ENCODE measurements at places on chromosomes 16 and 17.

GRCh38 chr17:2337544-2338314 lies 428 bp downstream of the SGSM2 start:
- DNase-seq: no peak

DNA sequence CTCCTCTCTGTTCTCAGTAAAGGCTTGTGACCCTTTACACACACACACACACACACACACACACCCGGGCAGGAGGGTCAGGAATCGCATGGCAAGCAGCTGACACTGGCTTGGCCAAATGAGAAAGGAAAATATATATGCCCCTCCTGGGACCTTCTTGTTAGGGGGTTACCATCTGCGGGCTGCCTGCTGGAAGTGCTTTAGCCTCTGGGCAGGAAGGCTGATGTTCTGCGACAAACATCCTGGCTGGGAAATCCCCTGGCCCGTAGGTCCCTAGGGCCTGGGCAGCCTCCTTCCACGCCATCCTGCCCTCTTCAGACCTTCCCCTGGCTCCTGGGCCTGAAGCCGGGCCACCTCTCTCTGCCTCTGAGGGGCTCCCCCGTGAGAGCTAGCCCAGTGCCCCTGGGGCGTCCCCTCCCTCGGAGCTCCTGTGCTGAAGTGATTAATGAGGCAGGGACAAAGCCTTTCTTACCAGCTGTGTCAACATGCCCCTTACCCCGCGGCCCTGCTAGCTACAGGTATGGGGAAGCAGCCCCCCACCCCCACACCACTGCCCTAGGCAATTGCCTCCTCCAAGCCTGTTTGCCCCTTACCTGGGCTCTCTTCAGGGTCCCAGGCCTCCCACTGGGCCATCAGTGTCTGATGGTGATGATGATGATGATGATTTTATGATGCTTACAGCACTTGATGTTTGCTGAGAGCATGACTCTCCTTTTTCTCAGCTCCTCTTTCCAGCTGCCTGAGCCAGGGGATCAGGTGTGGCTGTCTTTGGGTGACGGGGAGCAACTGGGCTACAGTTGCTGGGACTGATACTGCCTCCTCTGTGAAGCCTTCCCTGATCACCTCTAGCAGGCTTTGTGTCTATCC lies 32.8 kb upstream of the ETV4 start:
- DNase-seq: no peak

- no peak for DNase-seq
Observed at GRCh38 chr17:55448681-55449080, 27.0 kb upstream of the MMD start.

- no peak for DNase-seq
Observed at GRCh38 chr17:48335146-48335784, 94.7 kb downstream of the SKAP1 start.

GRCh38 chr16:79691007-79691406 lies 90.5 kb upstream of the MAF start:
- DNase-seq: no peak

DNA sequence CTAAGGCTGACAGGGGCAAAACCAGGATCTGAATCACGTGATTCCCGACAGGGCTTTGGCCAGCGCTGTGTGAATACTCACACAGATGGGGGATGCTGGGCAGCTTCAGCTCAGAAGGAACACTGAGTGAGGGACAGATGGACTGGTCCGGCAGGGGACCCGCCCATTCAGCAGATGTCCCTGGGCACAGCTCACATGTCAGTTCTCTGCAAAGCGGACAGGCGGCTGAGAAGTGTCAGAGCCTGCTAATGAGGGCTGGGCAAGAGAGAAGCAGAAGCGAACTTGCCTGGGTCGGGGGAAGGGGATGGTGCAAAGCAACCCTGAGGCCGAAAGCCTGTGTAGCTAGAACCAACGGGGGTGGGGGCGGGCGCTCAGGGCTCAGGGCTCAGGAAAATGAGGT lies 11.9 kb upstream of the GLIS2 start:
- DNase-seq: no peak

DNA sequence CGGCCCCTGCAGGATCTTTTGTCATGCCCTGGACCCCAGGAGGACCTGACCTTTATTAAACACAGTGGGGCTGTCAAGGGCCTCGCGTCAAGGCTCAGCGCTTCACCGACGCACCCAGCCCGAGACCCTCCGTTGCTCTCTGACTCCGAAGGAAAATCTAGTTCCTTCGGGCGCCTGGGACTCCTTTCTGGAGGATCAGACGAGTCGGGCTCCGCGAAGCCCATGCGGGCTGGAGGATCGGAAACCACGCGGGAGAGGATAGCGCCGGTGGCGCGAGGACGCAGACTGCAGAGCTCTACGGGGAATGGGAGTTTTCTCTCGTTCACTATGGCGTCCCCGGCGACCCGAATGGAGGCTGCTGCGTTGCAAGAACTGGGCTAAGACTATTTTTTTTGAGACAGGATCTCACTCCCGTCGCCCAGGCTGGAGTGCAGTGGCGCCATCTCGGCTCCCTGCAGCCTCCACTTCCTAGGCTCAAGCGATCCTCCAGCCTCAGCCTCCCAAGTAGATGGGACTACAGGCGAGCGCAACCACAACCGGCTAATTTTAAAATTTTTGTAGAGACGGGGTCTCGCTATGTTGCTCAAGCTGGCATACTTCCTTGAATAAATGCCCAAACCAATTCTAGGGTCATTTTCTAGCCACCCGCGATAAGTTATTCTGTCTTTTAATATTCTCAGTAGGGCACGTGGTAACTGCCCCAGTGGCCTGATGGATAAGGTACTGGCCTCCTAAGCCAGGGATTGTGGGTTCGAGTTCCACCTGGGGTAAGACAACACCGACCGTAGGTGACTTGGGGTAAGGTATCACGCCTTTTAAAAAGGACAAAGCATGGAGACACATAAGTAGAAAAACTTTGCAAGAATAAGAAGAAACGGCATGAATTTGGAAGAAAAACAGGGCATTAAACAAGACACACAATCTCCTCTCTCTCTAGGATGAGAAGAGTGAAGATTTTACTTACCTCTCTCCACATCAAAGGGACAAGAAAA lies 5.5 kb downstream of the OR1F1 start:
- no peak for DNase-seq
